ENCODE measurements at places on chromosomes 12 and 14.

- no peaks in the 10 kb centered on the region for H3K4me1 ChIP-seq
- no peaks in the 10 kb centered on the region for H3K36me3 ChIP-seq
- no peak overlapping the region for H3K27ac ChIP-seq
- no peaks in the 10 kb centered on the region for H3K27me3 ChIP-seq
- DNase-seq, result no peak
These were observed 101.7 kb downstream of the RTN1 start for GRCh38 chr14:59768855-59769375.

DNA sequence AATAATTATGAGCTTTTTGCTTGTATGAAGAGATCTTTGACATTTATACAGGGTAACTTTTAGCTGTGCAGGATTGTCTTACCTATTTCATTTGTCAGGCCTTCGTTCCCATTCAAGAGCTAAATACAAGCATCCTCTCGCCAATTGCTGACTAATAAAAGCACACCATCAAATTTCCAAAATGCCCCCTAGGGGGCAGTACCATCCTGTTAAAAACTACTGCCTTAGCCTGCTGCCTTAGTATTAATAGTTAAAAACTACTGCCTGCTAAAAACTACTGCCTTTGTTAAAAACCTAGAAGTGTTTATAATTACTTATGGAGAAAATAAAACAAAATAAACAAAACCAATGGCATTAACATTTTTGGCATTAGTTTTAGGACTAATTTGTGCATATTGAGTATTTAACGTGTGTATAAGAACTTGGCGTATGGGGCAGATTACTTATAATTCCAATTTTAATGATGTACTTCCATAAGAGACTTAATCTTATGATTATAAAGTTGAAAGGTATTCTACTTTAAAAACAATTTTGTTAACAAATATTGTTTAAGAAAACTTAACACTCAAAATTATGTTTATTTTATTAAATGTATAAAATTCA is 3.0 kb upstream of the IFI27L2 start:
- H3K36me3 ChIP-seq, result no peaks in the 10 kb centered on the region
- peaks cover 5% of the 10 kb centered on the region for H3K4me1 ChIP-seq
- no peaks in the 10 kb centered on the region for H3K27me3 ChIP-seq
- DNase-seq, result peak; percentile 83

- no peaks in the 10 kb centered on the region for H3K27me3 ChIP-seq
- no peaks in the 10 kb centered on the region for H3K36me3 ChIP-seq
- no peak overlapping the region for H3K4me3 ChIP-seq
- no peaks in the 10 kb centered on the region for H3K4me1 ChIP-seq
These were observed 67.2 kb downstream of the GLT1D1 start for GRCh38 chr12:128920468-128920867.

DNA sequence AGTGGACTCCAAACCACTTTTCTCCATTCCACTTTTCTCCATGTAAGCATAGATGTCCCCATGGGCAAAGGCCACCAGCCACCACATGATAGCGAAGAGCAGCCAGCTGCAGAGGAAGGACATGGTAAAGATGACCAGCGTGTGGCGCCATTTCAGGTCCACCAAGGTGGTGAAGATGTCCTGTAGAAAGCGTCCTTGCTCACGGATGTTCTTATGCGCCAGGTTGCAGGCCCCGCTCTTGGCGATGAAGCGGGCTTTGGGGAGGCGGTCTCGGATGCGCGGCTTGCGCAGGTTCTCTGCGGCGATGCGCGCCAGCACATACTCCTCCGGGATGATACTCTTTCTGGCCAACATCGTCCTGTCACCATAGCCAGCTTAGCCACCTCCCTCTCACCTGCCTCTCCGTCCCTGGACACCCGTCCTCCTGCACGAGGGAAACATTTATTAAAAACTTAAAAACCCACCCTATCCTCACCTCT is 1.2 kb downstream of the KCNJ8 start:
- DNase-seq, result peak; percentile 48
- peaks cover 51% of the 10 kb centered on the region for H3K4me1 ChIP-seq
- no peaks in the 10 kb centered on the region for H3K36me3 ChIP-seq
- no peaks in the 10 kb centered on the region for H3K27me3 ChIP-seq

DNA sequence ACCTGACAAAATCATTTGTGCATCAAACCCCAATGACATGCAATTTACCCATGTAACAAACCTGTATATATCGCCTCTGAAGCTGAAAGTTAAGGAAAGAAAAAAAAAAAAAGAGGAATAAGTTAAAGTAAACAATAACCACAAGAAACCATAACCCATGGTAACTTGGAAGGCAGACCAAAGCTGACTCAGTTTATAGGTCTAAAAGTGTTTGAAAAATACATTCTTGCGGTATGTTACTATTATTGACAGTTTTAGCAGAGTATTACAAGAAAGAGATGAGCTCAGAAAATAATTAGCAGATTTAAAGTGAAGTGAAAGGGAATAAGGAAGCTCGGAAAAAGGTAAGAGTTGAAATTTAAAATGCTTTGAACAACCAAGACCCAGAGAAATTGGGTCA is 34.4 kb upstream of the MGAT4C start:
- H3K27me3 ChIP-seq, result no peaks in the 10 kb centered on the region
- no peak overlapping the region for H3K4me3 ChIP-seq
- no peaks in the 10 kb centered on the region for H3K4me1 ChIP-seq
- no peak overlapping the region for H3K27ac ChIP-seq
- DNase-seq, result no peak
- H3K36me3 ChIP-seq, result no peaks in the 10 kb centered on the region
